ENCODE measurements at places on chromosomes 16 and 17.

GRCh38 chr16:83137326-83137781 is 510.6 kb downstream of the CDH13 start:
- peak; percentile 73 for DNase-seq

DNA sequence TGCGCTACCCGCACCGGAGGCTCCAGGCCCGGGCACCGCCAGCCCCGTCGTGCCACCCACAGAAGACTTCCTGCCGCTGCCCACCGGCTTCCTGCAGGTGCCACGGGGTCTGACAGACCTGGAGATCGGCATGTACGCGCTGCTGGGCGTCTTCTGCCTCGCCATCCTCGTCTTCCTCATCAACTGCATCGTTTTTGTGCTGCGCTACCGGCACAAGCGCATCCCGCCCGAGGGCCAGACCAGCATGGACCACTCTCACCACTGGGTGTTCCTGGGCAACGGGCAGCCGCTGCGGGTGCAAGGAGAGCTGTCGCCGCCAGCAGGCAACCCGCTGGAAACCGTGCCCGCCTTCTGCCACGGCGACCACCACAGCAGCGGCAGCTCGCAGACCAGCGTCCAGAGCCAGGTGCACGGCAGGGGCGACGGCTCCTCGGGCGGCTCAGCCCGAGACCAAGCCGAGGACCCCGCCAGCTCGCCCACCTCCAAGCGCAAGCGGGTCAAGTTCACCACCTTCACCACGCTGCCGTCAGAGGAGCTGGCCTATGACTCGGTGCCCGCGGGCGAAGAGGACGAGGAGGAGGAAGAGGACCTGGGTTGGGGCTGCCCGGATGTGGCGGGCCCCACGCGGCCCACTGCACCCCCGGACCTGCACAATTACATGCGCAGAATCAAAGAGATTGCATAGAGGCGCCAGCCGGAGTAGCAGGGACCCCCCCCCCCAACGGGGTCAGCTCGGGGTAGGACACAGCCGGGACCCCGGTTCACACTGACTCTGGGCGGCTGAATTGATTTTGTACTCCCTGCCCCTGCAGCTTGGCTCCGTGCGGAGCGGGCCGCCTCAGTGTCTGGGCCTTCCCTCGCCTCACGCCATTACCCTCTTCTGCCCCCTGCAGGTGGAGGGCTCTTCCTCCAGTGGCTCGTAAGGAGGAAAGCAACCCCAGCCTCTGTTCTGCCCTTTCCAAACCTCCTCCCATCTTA is 58.5 kb downstream of the TMEM132E start:
- peak; percentile 3 for DNase-seq

DNA sequence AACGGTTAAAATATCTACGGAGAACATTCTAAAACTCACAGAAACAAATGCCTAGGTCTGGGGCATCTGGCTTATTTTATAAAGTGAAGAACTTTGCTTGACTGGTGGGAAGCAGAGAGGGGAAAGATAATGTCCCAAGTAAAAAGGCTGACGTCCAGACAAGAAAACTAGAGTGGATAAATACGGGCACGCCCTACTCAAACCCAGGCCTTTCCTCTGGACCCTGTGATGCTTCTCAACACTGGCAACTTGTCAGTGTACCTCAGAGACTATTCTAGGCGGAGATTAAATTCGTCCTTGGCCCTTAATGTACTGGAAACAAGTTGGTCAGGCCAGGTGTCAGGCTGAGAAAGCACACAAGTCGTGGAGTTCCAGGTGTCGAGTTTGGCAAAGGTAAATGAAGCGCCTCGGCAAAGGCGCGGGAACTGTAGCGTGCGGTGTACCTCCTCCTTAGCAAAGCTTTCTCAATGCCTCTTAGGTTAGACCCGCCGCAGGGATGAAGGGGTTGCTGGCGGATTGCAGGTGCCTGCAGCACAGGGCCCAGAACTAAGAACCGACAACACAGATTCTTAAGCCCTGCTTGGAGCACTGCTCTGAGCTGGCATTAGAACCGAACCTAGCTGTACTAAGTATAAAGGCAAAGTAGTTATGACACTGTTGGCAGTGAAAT is 668 bp upstream of the UNK start:
- no peak for DNase-seq

DNA sequence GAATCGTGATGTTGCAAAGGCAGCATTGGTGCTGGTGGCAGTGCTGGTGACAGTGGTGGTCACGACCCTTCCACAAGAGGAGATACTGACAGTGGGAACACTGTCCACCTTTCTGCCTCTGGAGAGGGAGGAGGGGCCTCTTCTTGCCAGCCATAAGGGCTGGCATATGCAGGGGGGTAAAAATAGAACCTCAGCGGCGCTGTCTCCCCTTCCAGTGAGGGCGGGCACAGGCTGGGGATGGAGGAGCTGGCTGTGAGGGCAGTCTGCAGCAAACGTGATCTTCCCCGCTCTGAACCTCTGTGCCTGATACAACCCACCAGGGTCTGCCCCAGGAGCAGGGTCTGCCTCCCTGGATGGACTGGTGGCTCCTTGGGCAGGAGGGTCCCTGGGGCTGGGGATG is 3.4 kb downstream of the RAP1GAP2 start:
- no peak for DNase-seq

DNA sequence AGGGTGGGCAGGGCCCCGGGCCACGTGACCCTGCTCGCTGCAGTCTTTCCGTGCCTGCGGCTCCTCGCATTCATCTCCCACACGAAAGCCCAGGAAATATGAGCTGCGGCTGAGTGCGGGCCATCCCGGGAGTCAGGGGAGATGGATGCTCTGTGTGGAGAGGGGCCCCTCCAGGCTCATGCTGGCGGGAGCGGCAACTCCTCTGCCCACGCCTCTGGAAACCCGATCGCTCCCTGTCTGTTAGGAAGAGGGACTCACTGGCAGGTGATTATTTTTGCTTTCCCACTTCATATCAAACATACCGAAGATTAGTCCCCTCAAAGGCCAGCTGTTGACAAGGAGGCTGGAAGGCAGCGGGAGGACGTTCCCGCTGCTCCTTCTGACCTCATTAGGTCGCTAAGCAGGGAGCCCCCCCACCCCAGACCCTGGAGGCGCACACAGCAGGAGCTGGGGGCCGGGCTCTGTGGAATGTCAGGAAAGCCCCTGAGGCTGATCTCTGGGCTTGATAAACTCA is 228.5 kb downstream of the FOXL1 start:
- no peak for DNase-seq

DNA sequence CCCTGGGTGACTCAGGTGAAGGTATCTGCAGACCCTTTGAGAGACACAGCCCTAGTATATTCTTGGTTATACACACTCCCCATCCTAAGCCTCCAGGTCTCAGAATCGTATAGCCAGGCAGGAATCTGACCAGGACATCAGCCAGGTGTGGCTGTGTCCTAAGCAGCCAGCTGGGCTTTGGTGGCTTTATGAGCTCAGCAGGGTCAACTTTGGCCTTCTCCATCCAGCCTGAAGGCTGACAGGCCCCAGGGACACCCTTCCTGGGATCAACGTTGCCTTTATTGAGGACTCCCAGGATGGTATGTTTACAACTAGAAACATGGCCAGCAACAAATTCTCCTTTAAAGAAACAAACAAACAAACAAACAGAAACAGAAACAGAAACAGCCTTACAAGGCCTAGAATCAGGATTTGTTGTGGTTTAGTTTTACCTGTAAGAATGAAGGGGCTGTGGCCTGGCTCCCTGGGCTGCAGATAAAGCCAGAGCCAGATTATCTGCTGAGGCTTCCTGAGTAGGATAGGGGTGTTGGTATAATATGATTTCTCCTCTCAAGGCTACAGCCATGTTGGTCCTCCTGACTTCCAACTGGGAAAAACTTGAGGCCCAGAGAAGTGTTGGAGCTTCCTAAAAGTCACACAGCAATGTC is 8.5 kb downstream of the KIF19 start:
- DNase-seq, result no peak

- DNase-seq, result no peak
Measured at GRCh38 chr16:80253741-80254140, 287.1 kb upstream of the DYNLRB2 start.

DNA sequence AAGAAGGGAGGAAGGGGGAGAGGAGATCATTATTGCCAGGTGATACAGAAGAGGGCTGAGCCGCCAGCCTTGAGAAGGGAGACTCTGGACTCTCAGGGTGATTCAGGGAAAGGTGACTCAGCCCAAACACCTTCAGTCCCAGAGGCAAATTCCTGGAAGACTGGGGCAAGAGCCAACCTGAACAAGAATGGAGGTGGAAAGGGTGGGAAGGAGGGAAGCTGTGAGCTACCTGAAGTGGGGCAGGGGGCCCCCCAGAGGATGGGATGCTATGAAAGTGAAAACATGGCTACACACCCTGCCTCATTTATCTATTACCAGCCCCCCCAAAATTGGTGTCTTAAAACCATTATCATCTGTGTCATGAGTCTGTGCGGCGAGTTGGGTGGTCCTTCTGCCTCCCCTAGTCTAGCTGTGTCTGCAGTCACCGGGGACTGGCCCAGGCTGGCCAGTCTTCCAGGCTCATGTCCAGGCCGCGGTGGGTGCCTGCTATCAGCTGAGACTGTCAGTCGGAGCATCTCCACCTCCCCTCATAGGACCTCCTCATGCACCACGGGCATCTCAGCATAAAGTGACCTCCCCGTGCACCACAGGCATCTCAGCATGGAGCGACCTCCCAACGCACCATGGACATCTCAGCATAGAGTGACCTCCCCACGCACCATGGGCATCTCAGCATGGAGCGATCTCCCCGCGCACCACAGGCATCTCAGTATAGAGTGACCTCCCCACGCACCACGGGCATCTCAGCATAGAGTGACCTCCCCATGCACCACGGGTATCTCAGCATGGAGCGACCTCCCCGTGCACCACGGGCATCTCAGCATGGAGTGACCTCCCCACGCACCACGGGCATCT is 3.2 kb upstream of the SLC47A2 start:
- DNase-seq, result no peak

- DNase-seq, result no peak
Measured at GRCh38 chr17:18270046-18270931, 9.8 kb downstream of the MIEF2 start.

All from GM04504 (cell line).